RWPE1 (cell line): ENCODE measurements at places on chromosomes 7 and 10.
A peak's percentile ranks its signal among the peaks of the same experiment; 100 is the strongest.

GRCh38 chr7:41170466-41170865, 532.4 kb downstream of the INHBA start:
- no peak for DNase-seq

DNA sequence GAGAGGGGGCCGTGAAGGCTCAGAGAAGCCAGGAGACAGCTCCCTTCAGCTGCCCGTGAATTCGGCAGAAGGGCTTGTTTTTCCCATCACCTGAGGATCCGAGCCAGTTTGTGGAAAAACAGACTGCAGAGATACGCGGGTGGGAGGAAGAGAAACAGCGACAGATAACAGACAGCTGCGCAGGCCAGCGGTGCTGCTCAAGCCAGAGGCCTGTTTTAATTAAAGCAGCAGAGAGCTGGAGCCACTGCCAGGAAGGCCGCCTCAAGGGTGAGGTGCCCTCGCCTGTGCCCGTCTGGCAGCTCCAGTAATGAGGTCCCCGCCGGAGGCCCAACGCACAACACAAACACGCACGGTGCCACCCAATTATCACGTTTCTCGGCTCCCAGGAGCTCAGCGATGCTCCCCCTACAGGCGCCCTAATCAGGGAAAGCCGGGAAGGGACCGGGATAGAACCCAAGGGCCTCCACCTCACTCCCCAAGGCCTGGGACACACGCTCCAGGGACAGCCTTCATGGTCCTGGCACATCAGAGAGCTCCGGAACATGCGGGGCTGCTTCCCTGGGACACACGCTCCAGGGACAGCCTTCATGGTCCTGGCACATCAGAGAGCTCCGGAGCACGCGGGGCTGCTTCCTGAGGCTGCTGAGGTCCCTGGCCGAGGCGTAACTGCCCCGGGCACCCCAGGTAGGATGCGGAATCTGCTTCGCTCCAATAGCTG, 60.6 kb upstream of the DNAAF5 start:
- DNase-seq, result no peak

DNA sequence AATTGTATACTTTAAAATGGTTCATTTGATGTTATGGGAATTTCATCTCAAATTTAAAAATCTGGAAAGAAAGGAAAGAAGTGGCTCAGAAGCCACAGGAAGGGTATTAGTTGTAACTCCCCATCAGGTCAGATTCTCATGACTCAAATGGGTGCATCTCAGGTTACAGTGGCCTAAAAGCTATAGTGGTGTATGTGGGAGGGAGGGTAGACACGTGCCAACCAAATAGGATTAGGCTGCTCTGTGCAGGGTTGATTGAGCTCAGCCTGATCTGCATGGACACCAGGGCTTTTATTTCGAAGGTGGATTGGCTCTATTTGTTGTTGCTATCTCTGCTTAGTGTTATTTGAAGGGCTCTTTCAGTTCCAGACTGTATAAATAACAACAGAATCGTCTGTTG, 121.5 kb upstream of the PRR15 start:
- peak; percentile 76 for DNase-seq

GRCh38 chr7:50739744-50740435, 42.8 kb downstream of the GRB10 start:
- no peak for DNase-seq

GRCh38 chr10:3132036-3133025, 40.3 kb downstream of the PITRM1 start:
- no peak for DNase-seq

DNA sequence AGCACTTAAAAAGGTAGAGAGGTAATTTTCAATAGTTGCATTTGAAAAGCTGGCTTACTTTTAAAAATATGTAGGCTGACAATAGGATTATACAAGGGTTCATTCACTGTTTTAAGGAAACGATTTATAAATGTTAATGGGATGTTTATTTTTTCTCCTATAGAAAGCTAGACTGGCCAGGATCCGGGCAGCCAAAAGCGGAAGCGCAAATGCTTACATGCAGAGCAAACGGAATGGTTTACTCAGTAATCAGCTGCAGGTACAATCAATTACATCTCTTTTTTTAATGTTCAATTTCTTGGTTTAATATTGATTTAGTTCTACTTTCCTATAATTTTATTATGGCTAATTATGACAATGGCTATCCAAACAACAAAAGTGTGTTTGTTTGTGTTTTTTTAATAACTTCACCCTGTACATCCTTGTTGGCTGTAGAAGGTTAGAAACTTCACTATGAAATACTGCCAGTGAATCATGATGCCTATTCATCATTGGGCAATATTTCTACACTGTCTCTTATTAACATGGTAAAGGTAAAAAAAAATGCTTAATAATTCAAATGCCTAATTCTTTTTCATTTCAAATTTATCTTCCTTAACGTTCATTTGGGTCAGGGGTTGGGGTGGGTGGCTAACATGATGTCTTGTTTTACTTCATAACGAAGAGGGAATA, 116.4 kb downstream of the TSPAN12 start:
- no peak for DNase-seq

DNA sequence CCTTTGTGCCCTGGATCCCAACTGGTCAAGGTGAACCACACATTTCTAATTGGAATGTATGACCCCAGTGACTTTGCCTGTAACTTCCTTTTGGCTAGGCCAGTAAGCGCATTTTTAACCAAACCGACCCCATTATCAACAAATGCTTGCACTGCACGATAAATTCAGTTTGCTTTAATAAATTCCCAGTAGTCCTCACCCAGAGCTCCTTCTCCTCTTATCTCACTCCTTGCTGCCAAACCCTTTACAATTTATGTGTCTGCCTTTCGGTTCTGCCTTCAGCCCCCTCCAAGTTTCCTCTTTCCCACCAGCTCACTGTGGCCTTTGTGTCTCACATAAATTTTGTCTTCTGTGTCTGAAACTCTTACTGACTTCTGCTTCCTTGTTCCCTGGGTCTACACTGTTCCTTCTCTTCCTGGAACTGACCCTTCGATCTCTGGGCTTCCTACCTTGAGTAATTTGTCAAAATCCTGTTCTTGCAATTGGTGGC, 59.0 kb downstream of the TBXAS1 start:
- DNase-seq, result no peak

GRCh38 chr10:84254552-84255478, 10.0 kb downstream of the RGR start:
- no peak for DNase-seq

- DNase-seq, result no peak
Measured at GRCh38 chr10:96829029-96829773, 2.9 kb upstream of the LCOR start.

GRCh38 chr7:52088008-52088901, 771.6 kb upstream of the COBL start:
- no peak for DNase-seq

- peak; percentile 14 for DNase-seq
Measured at GRCh38 chr7:117399820-117400422, 27.4 kb downstream of the ASZ1 start.

DNA sequence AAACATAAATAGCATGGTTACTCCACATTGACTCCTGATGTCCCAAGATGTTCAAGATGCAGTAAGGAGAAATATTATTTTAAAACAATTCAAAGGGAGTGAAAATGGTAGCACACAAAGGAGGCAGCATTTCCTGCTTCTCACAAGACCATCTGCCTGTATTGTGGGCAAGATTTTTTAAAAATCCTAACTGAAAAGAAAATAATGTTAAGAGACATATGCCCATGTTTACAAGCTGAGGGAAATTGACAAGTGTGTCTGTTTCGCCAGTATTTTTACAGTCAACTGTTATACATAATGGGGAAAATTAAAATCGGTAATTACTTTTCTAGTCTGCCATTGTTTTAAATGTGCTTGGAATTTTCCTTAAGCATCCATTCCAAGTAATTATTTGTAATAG, 646.2 kb upstream of the C7orf33 start:
- DNase-seq, result no peak

GRCh38 chr7:85019778-85020177, 167.1 kb downstream of the SEMA3D start:
- no peak for DNase-seq

DNA sequence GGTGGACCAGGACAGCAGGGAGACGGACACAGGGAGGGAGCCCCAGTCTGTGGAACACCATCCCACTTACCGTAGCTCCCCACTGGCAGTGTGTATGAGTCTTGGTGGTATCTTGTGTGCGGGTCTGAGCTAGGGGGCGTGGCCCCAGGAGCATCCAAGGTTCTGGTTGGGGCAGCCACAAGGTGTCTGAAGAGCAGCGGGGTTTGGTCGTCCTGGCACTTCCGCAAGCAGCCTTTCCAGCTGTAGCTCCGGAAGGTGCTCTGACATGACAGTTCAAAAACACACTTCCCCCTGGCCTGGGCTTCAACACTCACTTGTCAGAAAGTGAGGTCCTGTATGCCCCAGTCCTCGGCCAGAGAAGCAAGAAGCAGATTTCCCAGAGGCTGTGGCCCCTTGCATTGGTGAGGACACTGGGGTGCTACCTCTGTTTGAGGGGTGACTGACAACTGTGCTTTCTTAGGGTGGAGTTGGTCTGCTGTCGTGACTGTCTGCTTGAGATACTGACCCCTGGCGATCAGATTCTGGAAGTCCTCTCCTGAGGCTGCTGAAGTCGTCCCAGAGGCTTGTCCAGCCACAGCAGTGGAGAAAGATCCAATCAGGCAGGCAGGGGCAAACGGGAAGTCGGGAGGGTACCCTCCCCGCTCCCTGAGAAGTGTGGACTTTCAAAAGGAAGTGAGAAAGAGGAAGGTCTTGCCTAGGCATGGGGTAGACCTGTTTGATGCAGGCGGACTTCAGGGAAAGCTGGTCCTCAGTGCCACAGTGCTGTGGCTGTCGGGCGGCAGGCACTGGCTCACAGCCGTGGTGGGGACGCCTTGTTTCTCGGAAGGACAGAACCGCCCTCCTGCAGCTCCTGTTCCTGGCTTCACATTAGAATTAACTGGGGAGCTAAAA, 51.4 kb upstream of the PFKFB3 start:
- no peak for DNase-seq

DNA sequence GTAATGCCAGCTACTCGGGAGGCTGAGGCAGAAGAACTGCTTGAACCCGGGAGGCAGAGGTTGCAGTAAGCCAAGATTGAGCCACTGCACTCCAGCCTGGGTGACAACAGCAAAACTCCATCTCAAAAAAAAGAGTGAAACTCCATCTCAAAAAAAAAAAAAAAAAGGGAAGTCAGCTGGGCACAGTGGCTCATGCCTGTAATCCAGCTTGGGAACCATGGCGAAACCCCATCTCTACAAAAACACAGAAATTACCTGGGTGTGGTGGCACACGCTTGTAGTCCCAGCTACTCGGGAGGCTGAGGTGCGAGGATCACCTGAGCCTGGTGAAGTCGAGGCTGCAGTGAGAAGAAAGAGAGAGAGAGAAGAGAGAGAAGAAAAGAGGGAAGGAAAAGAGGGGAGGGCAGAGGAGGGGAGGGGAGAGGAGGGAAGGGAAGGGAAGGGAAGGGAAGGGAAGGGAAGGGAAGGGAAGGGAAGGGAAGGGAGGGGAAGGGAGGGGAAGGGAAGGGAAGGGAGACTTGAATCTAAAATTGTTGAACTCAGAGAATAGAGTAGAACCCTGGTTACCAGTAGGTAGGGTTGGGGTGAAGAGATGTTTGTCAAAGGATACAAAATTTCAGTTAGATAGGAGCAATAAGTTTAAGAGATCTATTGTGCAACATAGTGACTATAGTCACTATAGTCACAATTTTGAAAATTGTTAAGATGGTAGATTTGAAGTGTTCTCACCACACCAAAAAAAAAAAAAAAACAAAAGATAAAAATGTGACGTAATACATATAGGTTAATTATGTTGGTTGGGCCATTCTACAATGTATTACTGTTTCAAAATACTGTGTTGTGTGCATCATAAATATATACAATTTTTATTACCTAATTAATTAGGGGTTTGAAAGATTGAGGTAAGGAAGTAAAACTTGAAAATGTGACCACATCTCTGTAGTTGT, 2.5 kb downstream of the SLC16A9 start:
- no peak for DNase-seq

- no peak for DNase-seq
Measured at GRCh38 chr7:66173856-66174255, 31.3 kb upstream of the TPST1 start.

GRCh38 chr7:30074422-30075030, 46.3 kb downstream of the PLEKHA8 start:
- DNase-seq, result peak; percentile 48
